ENCODE measurements at places on chromosomes 11 and 22.
A peak's percentile ranks its signal among the peaks of the same experiment; 100 is the strongest.

DNA sequence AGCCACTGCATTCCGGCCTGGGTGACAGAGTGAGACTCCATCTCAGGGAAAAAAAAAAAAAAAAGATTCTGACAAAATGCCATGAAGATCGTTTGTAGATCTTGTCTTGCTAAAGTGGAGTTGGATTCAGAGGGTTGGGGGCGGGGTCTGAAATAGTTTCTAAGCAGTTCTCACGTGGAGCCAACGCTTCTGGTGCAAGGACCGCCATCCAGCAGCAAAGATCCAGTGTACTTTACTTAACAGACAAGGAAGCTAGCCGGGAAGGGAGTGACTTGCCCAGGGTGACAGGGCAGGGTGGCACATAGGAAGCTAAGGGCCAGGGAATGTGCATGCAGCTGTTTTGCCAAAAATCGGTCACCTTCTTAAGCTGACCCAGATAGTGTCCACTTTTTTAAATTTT, 27.4 kb downstream of the APOL1 start:
- DNase-seq = no peak

- DNase-seq = no peak
These were observed 31.0 kb upstream of the PPP2R1B start for GRCh38 chr11:111797145-111797581.

DNA sequence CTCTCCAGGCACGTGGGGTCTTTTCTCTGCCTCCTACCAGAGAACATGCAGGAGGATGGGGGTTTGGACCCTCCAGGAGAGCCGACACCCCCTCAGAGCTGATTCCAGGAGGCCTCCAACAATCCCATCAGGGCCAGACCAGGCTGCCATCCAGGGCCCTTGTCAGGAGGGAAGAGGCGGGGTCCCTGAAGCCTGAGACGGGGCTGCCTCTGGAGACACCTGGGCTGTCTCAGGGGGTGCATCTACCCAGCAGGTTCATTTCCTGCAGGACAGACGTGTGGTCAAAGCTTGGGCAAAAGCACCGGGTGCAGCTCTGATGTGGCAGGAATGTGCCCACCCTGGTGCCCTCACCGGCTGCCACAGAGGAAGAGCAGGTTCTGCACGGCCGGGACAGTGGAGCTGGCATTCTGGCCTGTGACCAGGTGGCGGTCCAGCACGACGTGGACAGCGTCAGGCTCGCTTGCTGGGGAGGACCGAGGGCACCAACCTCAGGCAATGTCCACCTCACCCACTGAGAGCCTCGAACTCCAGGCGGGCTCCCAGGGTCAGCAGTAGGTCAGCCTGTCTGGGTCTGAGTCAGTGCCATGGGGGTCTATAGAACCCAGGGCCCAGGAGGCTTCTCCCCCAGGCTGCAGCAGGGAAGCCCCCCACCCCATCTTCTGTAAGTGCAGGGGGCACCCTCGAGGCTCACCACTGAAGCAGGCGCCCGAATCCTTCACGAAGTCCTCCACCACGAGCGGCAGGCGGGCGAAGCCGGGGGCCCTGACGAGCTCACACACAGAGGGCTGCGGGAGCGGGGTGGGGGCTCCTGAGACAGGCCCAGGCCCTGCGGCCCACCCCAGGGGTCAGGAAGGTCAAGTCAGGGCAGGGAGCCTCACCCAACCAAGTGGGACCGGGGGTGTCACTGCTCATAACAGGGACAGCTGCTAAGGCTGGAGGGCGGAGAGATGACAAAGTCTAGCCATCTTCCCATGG, 6.4 kb downstream of the GATD1 start:
- DNase-seq = no peak

DNA sequence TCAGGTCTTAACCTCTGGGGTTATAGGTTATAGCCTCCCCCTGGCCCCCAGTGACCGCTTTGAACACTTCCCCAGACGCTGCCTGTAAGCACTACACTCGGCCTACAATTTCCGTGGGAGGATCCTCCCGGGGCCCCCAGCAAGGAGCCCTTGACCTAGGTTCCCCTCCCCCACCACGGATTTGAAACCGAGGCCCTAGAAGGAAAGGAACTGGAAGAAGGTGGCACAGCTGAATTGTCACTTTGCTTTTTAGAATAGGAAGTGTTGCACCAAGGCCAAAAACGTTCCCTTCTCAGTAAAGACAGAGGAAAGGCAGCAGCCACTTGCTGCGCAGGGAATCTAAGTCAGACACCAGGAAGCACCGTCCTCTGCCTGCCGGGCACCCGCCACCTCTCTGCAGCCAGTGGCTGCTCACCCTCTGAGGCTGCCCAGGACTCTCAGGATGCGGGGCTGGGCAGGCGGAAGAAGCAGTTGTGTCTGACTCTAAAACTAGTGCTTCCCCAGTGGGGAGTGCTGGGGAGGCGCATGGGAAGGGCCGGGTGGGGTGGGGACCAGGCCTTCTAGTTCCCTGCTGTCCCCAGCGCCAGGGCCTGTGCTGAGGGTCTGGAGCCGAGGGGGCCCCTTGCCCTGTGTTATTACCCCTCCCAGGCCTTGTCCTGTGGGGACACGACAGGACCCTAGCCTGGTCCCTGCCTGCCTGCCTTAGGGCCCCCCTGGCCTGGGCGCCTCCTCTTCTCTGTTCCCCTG, 7.9 kb upstream of the FLRT1 start:
- peak; percentile 6 for DNase-seq

GRCh38 chr11:94897330-94897768, 76.0 kb downstream of the CWC15 start:
- DNase-seq = peak; percentile 10

Data from CD4-positive, alpha-beta T cell treated with Interferon gamma for 1 hour (primary cell).